ENCODE measurements at places on chromosomes 16 and 17.

DNA sequence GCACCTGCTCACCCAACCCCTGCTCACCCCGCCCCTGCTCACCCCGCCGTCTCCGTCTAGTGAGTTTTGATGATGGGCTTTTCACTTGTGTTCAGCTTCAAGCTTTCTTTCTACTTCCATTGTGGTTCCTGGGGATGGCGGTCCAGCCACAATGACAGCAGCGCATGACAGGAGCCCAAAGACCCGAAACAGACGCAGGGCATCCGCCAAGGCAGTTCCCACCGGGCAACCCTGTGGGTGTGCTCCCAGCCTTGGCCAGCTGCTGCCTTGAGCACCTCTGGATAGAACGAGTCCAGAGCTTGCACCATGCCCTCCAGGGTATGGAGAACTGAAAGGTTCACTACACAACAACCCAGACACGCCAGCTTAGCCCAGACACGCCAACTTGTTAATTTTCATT, 92.9 kb upstream of the CHMP6 start:
- no peak for DNase-seq

- no peak for DNase-seq
Observed at GRCh38 chr17:11981862-11982261, 15.4 kb downstream of the ZNF18 start.

GRCh38 chr16:66604376-66605176, at the start of gene CMTM3:
Gene CMTM3, plus strand, starts transcription at chr16:66604704. Its CDS starts 102 bp downstream, at chr16:66604806.
- peak; percentile 13 for DNase-seq

- no peak for DNase-seq
Observed at GRCh38 chr17:61416540-61417363, 17.1 kb downstream of the TBX2 start.

GRCh38 chr16:14172200-14172809, 101.2 kb downstream of the MRTFB start:
- DNase-seq = no peak

- DNase-seq = no peak
Observed at GRCh38 chr17:82195675-82196672, 16.7 kb downstream of the CCDC57 start.

DNA sequence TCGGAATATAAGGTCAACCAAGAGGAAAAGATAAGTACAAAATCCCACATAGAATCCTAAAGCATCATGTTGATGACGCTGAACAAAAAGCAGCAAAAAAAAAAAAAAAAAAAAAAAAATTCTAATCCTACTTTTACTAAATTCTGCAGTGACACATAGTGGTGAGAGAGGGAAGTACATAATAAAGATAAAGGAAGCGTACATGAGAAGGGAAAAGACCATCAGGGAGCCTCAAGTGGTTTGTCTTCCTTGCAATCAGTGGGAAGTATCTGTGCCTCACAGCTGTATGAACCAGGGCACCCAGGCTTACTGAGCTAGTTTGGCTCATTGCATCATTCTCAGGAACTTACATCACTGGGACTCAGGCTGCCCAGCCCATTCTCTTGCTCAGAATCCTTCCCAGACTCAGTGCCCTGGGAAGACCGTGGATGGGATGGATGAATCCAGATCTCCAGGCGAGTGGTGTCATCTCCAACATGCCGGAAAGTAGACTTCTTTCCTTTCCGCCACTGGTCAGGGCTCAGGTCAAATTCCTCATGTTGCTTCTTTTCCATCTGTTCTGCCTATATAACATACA, 21.2 kb downstream of the SMG6 start:
- peak; percentile 11 for DNase-seq

GRCh38 chr16:79902351-79902750, 301.8 kb upstream of the MAF start:
- no peak for DNase-seq
